ENCODE measurements at places on chromosomes 4 and X.
A peak's percentile ranks its signal among the peaks of the same experiment; 100 is the strongest.

- DNase-seq, result no peak
Observed at GRCh38 chrX:25869761-25870160, 268.4 kb upstream of the MAGEB18 start.

DNA sequence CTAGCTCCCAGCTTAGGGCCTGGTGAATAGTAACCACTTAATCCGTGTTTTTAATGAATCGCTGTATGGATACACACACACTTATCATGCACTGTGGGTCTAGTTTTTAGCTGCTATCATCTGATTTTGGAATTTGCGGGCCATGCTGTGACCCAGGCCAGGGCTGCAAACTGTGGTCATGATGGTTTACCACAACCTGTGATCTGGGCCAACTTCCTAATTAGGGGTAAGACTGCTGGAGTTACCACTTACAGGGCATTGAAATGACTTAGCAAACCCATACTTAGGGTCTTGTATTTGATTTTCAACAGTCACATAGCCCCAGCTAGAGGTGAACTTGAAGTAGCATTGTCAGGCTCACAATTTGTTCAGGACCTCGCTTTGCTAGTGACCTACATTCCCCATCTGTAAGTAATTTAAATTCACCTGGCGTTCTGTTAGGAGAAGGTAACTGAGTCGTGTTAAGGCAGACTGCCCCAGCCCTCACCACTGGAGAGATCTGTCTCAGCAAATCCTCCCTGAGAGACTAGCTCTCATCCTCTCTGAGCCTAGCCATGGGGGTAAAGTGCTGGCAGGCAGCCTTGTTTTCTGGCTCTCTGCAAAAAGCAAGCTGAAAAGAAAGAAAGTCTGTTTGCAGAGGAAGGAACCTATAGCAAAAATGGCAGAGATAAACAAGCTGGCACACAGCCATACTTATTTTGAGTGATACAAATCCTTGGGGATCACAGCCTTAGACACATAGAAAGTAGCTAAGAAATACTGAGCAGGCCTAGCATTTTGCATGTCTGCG lies 33.8 kb upstream of the EGFL6 start:
- DNase-seq, result no peak

GRCh38 chrX:40177942-40178715 lies 80.4 kb upstream of the BCOR start:
- DNase-seq, result no peak

DNA sequence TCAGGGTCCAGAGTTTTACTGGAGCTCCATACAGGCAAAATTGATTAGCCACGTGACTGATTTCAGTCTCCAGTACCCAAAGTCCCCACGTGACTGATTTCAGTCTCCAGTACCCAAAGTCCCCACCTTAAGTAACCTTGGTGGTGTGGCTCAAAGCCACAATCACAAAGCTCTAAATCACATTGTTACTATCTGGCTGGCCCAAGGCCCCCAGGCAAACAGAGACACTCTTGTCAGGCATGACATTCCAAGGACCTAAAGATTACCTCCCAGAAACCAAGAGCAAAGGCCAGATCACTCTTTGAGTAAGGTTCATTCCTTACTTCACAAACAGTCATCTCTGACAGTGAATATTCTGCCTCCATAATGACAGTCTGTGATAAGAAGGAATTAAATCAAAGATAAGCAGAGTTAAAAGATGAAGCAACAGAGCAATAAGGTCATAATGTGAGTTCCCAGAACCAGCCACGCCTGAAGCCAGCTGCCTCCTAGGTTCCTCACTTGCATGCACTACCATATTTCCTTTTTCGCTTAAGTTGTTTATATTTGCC lies 78.5 kb downstream of the ANXA3 start:
- no peak for DNase-seq

GRCh38 chrX:122475306-122475705 lies 708.8 kb upstream of the GRIA3 start:
- no peak for DNase-seq

GRCh38 chrX:43590150-43590549 lies 65.9 kb upstream of the MAOA start:
- no peak for DNase-seq

DNA sequence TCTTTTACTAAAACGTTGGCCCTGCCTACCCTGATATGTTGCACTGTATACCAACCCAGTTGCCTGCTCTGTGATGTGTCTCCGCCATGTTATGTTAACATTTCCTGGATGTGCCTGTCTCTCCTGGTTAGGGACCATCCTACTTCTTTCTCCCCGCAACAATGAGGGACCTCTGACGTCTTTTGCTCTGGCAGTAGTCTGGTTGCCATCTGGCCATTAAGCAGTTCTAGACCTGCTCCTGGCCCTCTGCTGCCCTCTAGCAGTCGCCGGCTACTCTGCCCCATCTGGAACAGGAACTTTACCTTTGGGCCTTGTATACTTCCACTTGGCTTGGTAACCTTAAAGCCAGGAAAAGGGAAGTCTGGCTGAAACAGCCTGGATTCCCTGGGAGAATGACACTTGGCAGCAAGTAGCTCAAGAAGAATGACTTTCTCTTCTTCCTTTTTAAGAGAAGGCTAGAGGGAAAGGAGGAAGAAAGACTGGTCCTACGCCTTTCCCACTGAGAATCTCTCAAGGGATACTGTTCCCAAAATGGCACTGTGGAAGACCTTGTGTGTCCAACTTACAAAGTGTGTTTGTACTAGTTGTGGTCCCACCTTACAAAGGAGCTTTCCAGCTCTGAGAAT lies 63.5 kb downstream of the GPC3 start:
- peak; percentile 11 for DNase-seq

GRCh38 chr4:153027866-153028265 lies 91.7 kb downstream of the FHDC1 start:
- no peak for DNase-seq

DNA sequence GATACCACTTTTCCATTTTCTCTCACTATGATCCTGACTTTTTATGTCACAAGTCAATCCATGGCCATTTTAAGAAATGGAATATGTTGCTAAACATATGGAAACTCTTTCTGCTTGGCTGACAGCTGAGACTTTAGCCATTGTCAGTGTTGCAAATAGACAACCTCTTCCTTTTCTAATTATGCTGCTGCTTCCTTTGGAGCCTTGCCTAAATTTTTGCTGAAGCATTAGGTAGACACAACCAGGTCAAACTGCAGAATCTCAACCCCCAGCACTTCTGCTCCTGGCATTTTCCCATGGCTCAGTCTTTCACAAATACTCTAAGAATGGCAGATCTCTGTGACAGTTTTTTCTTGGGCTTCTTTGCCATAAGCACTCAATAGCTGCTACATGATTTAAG lies 543.3 kb downstream of the GRID2 start:
- DNase-seq, result no peak
